ENCODE measurements at places on chromosomes 2 and 18.

GRCh38 chr2:98615481-98615880 is 7.1 kb downstream of the UNC50 start:
- DNase-seq: no peak

DNA sequence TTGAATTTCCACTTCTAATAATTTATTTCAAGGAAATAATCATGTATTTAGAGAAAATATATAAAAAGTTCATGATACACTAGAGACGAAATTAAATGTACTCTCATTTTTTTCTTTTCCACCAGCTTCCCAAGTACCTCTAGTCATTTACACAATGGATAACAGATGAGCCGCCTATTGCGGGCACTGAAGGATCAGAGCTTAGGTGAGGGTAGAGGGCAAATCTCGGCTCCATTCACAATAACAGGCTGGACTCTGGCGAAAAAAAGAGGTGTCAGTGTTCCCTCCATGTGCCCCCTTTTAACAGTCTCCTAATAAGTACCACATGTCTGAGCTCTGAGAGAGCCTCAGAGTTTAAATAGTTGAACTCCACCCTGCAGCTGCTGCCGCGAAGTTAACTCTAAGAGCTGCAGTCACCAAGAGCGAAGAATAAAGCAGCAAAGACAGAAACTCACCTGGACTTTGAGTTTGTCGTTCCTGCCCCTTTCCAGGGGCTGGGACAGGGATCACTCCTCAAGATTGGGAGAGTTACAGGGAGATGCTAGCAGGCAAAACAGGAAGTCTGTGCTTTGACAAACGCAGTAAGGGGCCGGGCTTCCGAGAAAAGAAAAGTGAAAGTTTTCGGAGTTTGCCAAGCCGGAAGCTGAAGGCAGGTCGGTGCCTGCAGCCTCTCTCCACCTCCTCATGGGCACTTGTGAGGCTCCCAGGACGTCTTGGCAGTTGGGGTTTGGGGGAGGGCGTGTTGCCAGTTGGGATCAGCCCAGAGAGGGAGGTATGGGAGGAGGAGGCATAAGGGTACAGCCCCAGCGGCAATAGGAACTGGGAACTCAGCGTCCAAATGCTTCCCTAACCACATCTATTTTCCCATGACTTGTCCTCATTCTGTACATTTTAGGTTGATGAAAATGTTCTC is at the start of gene SP110:
Gene SP110 (minus strand): TSS at position 566 of the 913 bp plus-strand sequence. CDS start 3,057 bp downstream, outside the sequence.
- DNase-seq: peak; percentile 93

- DNase-seq: no peak
Observed at GRCh38 chr18:49303379-49303778, 157.1 kb downstream of the DYM start.

DNA sequence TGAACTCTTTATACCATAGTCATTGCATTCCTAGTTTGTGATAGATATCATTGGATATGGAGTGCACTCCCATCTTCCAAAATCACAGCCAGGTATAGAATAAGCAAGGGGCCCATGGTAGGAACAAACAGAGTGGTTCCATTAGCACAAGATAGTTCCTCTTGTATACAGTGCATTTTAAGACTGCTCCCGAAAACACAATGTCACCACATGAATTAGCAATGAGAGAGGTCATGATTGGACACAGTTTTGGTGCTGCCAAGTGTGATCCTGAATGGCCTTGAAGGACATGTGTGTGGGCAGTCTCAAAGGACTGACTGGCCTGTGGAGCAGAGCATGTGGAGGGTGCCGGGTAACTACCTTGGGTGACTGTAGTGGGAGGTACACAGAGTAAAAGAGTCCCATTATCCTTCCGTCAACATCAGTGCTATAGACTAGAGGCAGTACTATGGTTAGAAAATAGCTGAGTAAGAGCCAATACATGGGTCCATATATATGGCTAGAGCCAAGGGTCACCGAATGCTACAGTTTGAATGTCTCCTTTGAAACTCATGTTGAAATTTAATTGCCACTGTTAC is 549.9 kb downstream of the DSC3 start:
- DNase-seq: no peak

- no peak for DNase-seq
Observed at GRCh38 chr2:127401757-127402695, 14.3 kb upstream of the MAP3K2 start.

DNA sequence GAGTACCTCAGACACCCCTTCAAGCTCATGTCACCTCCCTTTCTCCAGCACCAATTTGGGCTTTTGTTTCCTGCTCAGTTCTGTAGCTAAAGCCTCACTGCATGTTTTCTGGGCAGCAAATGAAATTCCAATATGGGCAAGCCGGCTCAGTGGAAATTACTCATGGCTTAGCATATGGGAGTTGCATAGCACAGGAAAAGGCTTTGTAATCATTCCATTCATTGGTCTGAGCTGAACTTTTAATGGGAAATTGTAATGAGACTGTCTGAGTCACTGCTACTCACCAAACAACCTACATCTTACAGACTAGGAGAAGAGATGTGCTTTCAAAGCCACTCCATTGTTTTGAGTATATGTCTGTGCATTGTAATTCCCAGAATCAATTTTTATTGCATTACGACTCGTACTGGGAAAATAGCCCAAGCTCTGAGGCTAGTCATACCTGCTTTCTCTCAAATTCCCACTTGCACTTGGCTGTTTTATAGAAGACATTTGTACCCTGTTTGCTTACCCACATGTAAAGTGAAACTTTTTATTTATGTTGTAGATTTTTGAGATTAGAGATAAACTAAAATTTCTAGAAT is 139.5 kb upstream of the LRATD1 start:
- peak; percentile 2 for DNase-seq

DNA sequence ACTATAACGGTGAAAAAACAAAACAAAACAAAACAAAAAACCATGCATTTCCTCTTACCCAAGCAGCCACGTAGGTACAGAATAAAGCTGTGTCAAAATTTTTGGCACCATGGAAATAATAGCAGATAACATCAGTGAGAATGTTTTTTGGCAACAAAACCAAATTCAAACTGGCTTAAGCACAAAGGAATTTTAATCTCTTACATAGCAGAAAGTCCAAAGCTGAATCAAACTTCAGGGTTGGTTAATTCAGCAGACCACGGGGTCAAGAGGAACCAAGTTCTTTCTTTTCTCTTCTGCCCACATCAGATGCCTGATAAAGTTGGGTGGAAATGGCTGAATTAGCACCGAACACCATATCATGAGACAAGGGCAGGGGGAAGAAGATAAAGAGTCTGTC is 129.5 kb downstream of the PAX3 start:
- no peak for DNase-seq

GRCh38 chr2:112881217-112881985 is 29.6 kb upstream of the IL37 start:
- no peak for DNase-seq

GRCh38 chr18:3508576-3509549 is 58.9 kb downstream of the TGIF1 start:
- no peak for DNase-seq

- DNase-seq: no peak
Observed at GRCh38 chr2:178824181-178824580, 17.0 kb upstream of the TTN start.

- no peak for DNase-seq
Observed at GRCh38 chr2:60283626-60284025, 269.8 kb downstream of the BCL11A start.

DNA sequence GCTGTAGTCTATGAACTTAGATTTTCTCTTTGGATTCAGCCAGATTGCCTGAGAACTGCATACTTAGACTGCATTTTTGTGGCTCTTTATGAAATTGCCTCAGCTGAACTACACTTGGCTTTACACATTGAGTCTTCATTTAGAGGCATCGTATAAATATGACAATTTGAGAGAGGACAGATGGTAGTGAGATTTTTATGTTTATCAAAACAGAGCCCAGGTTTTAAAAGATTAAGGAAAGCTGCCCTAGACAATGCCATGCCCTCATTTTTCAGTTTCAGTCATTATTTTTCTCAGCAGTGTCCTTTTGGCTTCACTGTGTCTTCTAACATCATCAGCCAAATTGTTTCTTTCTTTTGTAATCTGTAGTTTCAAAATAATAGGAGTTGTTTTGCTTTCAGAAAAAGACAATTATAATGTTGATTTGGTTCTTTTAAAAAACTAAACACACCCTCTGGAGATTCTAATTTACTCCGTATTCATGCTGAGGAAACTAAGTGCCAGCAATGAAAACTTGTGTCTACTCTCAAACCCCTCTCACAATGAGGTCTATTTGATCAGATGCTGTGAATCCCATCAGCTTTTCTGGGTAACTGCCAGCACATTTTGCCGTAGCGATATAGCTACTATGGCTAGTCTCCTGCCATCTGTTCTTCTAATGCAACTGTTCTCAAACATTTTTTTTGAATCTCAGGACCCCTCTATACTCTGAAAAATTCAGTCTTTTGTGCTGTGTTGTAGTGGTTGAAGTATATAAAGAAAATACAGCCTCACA is 46.2 kb downstream of the TWSG1 start:
- peak; percentile 43 for DNase-seq

GRCh38 chr2:2777213-2777612 is 446.1 kb upstream of the MYT1L start:
- no peak for DNase-seq

- no peak for DNase-seq
Observed at GRCh38 chr2:167827352-167828097, 419.9 kb downstream of the STK39 start.

DNA sequence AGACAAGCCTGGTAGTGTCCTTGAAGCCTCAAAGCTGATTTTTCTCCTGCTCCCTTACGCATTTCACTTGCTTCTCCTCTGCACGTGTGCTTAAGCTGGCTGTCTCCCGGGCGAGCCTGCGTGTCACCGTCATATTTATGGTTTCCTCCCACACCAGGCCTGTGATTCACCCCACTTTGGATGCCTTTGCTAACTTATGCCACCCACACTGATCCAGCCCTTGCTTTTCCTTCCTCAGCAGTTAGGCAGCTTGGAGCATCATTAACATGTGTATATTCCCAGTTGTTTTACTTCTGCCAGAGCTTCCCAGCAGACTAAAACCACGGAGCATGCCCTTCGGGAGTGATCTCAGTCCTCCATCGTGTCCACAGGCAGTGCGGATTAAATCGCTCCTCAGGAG is 2.2 kb downstream of the ST3GAL5 start:
- peak; percentile 85 for DNase-seq

GRCh38 chr2:75528221-75528977 is 32.3 kb downstream of the EVA1A start:
- DNase-seq: no peak

GRCh38 chr18:13191779-13192178 is 26.8 kb upstream of the LDLRAD4 start:
- DNase-seq: peak; percentile 56

GRCh38 chr18:6741232-6741663 is 11.7 kb downstream of the ARHGAP28 start:
- peak; percentile 97 for DNase-seq

- no peak for DNase-seq
Observed at GRCh38 chr18:45680066-45680690, 43.8 kb upstream of the SLC14A1 start.

DNA sequence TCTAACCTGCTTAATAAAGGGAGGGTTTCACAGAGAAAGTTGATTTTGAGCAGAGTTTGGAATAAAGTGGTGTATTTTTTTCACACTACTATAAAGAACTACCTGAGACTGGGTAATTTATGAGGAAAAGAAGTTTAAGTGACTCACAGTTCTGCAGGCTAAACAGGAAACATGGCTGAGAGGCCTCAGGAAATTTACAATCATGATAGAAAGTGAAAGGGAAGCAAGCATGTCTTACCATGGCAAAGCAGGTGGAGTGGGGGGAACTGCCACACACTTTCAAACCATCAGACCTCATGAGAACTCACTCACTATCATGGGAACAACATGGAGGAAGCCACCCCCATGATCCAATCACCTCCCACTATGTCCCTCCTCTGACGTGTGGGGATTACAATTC is 546.7 kb downstream of the EPHA4 start:
- peak; percentile 5 for DNase-seq

DNA sequence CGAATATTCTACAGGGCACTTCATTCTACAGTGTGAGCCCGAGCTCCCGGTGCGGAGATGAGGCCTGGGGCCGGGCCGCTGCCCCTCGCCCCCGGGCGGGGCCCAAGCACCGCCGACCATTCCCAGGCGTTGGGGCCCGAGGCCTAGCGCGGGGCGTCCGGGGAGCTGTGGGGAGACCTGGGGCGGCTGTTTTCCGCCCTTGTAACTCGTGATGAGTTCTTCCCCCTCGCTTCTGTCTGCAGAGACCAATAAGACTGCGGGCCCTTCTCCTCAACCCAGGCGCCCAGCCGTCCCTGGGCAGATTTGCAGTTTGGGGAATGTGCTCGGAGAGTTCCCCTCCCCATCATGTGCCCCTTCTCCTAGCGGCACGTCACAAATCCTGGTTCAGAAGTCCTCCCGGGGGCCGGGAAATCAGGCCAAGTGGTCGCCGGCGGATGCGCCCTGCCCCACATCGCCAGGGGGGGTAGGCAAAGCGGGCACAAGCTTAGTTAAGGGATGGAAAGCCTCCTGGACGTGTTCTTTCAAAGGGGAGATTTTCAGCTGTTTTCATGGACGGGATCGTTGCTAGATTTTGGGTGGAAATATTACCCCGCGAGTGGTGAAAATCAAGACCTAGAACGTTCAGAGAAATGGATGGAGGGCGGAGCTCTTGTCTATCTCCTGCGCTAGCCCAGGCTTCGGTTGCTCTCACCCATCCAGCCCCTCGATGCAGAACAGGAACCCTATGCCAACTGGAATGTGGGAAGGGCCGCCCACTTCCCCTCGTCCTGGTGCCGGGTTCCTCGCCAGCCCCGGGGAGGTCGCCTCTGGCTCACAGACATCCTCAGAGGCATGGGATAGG is 18.8 kb upstream of the HAAO start:
- peak; percentile 84 for DNase-seq

GRCh38 chr2:130187268-130187667 is 5.2 kb downstream of the MZT2B start:
- no peak for DNase-seq

DNA sequence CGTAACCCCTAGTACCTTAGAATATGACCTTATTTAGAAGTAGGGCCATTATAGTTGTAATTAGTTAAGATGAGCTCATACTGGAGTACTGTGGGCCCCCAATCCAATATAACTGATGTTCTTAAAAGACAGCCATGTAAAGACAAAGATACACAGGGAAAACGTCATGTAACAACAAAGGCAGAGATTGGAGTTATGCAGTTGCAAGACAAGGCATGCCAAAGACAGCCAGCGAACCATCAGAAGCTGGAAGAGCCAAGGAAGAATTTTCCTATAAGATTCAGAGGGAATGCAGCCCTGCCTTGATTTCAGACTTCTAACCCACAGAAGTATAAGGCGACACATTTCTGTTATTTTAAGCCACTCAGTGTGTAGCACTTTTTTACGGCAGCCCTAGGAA is 55.9 kb upstream of the TLK1 start:
- peak; percentile 18 for DNase-seq

Data from umbilical cord (tissue), 2 donors.